Activated CD8-positive, alpha-beta memory T cell treated with anti-CD3 and anti-CD28 coated beads, Interleukin-2, amount 50 U/mL, for 4 hours (primary cell): ENCODE measurements at places on chromosomes 2 and 18.

DNA sequence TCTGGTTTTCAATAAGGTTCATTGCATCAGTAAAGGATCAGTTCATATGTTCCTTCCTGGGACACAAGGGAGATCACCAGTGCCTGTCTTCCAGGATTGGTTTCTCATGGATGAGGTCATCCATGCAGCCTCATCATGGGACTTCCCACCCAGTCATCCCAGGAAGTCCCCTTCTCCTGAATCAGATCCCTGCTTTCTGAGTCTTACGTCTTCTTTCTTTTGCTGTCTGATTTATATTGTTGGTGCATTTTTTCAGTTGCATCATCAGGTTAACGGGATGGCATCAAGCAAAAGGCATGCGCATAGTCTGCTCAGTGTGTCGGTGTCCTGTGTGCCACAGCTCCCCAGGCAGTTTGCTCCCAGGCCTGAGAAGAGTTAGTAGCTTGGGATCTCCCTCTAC, 105.9 kb downstream of the SOX11 start:
- DNase-seq: no peak

DNA sequence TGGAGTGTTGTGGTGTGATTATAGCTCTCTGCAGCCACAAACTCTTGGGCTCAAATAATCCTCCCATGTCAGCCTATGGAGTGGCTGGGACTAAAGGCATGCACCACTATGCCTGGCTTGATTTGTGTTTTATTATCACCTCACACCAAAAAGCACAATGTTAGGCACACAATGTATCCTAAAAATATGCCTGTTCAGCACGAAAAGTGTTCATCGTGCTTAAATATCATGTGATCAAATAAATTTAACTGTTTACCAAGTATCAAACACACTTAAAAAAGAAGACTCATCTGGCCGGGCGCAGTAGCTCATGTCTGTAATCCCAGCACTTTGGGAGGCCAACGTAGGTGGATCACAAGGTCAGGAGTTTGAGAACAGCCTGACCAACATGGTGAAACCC, 5.6 kb downstream of the CCT4 start:
- DNase-seq: no peak

DNA sequence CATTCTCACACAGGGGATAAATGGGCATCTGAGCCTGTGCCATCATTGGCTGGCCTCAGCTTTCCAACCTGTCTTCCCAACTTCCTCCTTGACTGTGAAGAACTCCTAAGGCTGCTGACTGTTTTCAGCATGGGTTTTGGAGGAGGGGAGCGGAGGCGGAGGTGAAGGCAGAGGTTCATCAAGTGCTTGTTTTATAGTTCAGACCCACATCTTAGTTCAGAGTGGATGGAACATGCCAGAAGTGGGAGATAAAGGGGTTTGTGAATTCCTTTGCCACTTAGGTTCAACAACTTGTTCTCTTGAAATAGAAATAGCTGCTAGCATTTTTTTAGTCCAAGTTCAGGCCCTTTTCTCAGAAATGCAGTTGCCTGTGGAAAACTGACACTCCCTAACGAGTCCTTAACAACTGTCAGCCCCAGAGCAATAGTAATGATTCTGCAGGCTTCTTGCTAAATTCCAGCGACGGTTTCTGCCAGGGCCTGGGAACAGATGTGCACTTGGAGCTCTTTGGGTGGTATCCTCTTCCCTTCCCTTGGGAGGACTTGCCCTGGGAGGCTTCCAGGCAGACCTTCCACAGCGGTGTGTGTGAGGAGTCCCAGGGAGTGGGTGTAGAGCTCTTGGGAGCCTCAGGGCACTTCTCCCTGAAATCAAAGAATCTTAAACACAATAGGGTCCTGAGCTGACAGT, 30.1 kb upstream of the ITGA6 start:
- DNase-seq: no peak

DNA sequence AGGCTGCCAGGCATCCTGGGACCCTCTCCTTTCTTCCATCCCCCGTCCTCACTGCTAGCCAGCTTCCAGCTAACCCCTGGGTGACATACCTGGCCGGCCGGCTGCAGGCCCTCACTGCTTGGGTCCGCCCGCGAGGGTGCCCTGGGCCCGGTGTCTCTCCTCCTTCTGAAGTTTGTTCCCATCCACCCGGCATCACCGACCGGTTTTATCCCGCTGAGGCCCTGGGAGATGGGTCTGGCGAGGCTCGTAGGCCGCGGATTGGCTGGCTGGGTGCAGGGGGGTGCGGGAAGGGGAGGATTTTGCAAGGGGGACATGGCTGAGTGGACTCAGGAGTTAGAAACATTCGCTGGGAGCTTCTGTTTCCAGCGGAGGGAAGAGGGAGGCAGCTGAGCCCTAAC, at the start of gene PAX8:
Gene PAX8, minus strand, starts transcription at position 180 of the 398 bp plus-strand sequence. CDS start 527 bp downstream, outside the sequence.
- no peak for DNase-seq

DNA sequence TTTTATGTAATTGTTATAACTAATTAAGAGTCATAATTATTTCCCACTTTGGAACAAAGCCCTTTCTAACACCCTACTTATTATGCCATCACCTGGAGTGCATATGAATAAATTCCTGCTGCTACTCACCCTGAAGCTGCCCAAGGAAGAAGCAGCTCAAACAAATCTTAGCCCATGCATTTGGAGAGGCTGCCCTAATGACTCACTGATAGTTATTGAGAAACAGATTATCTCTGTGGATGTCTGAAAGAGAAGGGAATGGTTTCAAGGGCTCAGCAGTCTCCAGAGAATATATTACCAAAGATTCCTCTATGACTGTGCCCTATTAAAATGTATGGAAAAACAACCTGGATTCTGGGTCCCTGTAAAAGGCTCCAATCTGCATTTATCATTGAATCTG, 81.0 kb downstream of the GPR39 start:
- no peak for DNase-seq

GRCh38 chr18:67104700-67105284, 411.7 kb downstream of the DSEL start:
- DNase-seq: peak; percentile 32

GRCh38 chr2:179917272-179917671, 55.9 kb upstream of the ZNF385B start:
- DNase-seq: no peak

DNA sequence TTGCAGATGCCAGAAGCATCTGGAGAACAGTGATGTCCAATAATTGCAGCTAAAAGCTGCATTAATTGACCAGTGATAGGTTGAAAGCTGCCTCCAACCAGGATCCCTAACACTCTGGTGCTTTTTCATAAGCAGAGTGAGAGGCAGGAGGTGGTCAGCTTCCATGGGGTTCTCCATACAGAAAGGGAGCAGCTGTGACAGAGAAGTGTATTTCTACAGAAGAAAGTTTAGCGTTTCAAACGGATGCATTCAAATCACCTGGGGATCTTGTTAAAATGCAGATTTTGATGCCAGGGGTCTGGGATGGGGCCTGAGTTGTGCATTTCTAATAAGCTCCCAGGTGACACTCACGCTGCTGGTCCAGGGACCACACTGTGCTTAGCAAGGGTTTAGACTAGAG, 216.5 kb upstream of the NRP2 start:
- no peak for DNase-seq

DNA sequence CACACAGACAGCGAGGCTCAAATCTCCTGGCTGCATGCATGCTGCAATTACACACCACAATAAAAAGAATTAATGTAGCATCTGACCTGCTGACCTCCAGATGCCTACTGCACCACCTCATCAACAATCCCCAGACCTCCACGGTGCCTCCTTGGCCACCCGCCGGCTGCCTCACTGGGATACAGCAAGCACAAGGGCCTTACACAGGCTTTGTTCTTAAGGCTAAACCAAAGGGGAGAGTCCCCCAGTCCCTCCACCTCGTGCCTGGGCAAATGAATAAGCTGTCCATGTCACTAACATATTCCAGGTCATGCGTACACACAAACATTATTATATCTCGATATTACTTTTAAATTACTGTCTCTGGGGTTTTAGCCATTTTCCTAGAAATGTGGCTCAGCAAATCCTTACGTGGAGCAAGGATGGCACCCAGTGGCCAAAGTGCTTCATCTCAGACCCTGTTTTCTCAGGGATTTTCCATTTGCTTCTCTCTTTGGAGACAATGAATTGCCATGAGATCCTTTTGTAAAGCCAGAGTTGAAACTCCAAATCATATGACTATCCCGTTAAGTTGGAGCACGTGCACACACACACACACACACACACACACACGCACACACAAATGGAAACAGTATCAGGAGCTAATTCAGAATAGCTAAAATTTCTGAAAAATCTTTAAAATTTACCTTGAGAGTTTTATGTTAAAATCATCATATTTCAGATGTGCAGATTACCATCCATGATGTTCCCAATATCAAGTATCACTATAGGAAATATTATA, 313.8 kb downstream of the PDE11A start:
- DNase-seq: no peak

DNA sequence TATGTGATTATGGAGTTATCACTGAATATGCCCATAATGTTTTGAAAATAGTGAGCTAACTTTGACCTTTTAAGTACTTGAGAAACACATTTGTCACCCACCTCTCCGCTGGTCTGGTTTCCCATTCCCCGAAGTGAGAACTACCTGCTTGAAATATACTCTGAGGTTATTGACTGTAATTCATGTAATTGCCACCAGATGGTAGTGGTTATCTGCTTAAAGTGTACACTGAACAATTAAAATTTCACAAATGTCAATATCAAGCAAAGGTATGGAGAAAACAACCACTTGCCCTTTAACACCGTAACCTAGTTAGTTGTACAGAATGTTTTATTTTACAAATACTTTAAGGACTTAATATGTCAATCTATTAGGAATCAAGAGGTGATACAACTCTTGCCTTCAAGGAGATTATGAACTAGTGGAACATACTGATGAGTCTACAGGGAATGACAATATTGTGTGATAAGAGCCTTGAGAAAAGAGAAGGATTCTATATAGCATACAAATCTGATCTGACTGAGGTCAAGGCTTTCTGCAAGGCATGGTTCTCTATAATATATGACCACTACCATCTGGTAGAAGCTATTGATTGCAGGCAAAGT, 316.8 kb upstream of the KCNH7 start:
- DNase-seq: no peak

DNA sequence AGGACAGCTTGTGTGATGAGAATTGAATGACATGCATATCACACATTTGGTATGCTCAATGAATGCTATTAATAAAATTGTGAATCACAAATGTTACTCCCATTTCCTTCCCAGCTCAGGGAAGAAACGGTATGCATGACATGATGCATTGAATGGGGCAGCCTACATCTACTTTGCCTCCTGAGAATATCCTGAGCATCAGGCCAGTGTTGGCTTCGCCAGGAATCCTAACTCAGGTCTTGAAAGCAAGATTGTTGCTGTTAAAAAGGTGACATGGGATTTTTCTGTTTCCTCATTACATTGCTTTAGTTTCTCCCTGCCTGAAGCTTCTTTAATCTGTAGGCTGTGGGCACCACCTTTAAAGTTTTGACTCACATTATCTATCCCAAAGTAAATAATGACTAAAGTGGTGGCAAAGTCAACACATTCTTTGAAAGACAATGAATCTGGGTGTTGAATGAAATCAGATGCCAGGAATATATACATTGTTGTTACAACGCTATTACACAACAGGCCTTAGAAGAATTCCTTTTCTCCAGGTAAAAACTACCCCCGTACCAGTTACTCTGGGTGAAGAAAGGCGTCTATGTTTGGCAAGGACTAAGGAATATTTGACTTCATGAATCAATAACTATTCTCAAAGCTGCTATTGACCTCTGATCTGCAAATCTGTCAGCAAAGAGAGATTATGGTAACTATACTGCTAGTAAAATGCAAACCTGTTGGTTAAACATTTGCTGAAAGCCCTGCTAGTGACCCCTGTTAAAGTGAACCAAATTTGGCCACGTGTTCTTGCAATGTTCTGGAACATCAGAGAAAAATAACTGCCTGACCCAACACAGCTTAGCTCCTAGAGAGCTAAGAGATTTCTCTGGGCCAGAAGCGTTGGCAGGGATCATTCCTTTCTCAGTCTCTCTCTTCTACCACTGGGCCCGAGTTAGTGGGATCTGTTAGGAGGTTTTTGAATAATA, 30.5 kb upstream of the NEDD4L start:
- no peak for DNase-seq

GRCh38 chr18:37362158-37362890, 203.3 kb downstream of the CELF4 start:
- no peak for DNase-seq

DNA sequence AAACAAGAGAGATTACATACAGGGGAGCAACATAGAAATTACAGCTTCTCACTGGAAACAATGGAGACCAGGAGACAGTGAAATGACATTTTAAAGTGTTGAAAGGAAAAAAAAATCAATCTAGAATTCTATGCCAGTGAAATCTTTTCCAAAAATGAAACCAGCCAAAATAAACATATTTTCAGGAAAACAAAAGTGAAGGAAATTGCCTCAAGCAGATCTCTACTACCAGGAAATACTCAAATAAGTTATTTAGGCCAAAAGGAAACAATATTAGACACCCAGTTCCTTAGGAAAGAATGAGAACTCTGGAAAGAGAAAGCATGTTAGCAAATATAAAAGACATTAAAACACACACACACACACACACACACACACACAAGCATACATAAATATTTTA, 339.9 kb upstream of the NCKAP5 start:
- DNase-seq: no peak

- DNase-seq: peak; percentile 70
Measured at GRCh38 chr2:204177977-204178522, 241.5 kb downstream of the ICOS start.

DNA sequence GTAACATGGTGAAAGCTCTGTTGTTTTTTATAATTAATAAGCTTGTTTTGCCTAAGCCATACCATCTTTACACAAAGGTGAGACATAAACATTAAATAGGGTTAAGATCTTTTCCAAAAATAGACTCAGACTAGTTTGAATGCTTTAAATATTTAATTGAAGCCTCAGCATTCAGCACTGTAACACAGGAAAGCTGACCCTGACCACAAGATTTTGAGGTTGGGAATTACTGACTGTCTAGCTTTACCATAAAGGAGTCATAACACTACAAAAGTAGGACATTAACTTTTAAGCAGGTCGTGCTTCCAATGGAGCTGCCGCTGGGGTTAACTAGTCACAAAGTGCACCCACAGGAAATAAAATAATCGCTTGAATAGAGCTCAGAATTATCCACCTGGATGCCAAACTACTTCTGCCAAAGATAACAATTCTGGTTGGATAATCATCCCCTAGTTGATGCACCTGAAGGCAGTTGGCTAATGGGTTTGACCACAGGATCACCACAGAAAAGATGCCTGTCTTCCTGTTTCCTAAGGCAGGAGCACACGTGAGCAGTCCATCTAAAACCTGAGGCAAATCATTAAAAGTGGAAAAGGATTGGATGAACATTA, 106.2 kb downstream of the COBLL1 start:
- DNase-seq: no peak

DNA sequence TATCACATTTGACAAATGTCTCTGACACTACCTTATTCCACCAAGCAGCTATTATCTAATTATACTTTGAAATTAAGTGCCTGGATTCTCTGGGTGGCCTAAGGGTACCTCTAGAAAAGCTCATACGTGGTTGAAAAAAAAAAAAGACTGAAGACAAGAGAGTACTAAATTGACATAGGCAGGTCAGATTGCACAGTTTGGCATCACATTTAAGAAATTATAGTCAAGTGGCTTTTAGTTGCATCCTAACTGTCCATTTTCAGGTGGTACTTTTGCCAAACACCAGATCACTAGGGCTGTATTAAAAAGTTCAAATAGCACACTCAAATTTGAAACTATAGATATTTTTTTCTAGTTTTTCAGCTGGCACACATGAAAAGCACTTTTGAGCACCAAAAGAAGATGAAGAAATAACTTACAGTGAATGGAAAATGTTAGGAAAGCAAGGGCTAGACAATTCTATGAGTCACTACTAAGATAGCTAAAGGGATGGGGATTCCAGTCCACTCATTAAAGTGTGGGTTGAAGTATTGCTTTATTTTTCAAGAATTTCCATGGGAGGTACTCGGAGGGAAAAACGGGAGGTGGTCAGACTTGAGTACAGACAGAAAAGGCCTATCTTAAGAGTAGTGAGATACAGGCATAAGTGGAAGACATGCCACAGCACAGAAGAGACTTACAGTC, 106.5 kb upstream of the COL5A2 start:
- no peak for DNase-seq
